A549 treated with CORT108297 at 1 μM for 4 hours (cell line): ENCODE measurements at places on chromosomes 6 and 20. TPM values are rescaled to one million over a fixed set of nuclear protein-coding genes. Genes with fewer than 3 reads are reported as not detected.

The GSTA3 gene
- not detected in 5 replicates for total RNA-seq

The NHSL1 gene
- total RNA-seq, result 2.6 to 4.3 TPM (median 3.2 TPM) in 5 replicates

The EYS gene
- 0.01 to 0.19 TPM (median 0.13 TPM) in 4 of 5 replicates, not detected in the other for total RNA-seq

The MYLK2 gene
- total RNA-seq, result 0.35 to 0.77 TPM (median 0.50 TPM) in 5 replicates

The PLA2G7 gene
- 0.06 TPM in 1 of 5 replicates, not detected in the others for total RNA-seq

The SERPINB1 gene
- 46.3 to 56.4 TPM (median 47.6 TPM) in 5 replicates for total RNA-seq

The RANBP9 gene
- total RNA-seq, result 11.2 to 16.1 TPM (median 12.9 TPM) in 5 replicates

The RSPH4A gene
- 0.16 to 0.28 TPM (median 0.22 TPM) in 5 replicates for total RNA-seq

The BIRC7 gene
- 2.0 to 4.7 TPM (median 3.2 TPM) in 5 replicates for total RNA-seq

The SLC16A10 gene
- 0.16 to 0.48 TPM (median 0.39 TPM) in 5 replicates for total RNA-seq

The BMP6 gene
- total RNA-seq, result 13.6 to 21.2 TPM (median 19.1 TPM) in 5 replicates

The SIM1 gene
- total RNA-seq, result not detected in 5 replicates

The VAPB gene
- 49.9 to 54.7 TPM (median 50.4 TPM) in 5 replicates for total RNA-seq

The RIPPLY2 gene
- total RNA-seq, result 0.17 to 0.65 TPM (median 0.50 TPM) in 5 replicates

The NOX3 gene
- not detected in 5 replicates for total RNA-seq

The ULBP3 gene
- total RNA-seq, result 3.3 to 4.3 TPM (median 3.9 TPM) in 5 replicates

The ULBP2 gene
- total RNA-seq, result 3.2 to 4.1 TPM (median 3.9 TPM) in 5 replicates

The BTN1A1 gene
- total RNA-seq, result 0.03 TPM in 1 of 5 replicates, not detected in the others

The CALHM4 gene
- 0.16 TPM in 1 of 5 replicates, not detected in the others for total RNA-seq

The THEMIS gene
- not detected in 5 replicates for total RNA-seq

The PDE7B gene
- 0.89 to 1.5 TPM (median 1.3 TPM) in 5 replicates for total RNA-seq

The SAMD10 gene
- 0.05 TPM in 1 of 5 replicates, not detected in the others for total RNA-seq

The PSORS1C1 gene
- 3.0 to 5.1 TPM (median 3.8 TPM) in 5 replicates for total RNA-seq

The LST1 gene
- total RNA-seq, result 0.46 to 0.73 TPM in 2 of 5 replicates, not detected in the others

The HDGFL1 gene
- total RNA-seq, result not detected in 5 replicates

The BTN3A1 gene
- total RNA-seq, result 2.1 to 3.8 TPM (median 3.7 TPM) in 5 replicates

The KHDC1L gene
- 0.23 to 0.40 TPM (median 0.30 TPM) in 5 replicates for total RNA-seq

The VSX1 gene
- total RNA-seq, result 1.0 to 1.2 TPM (median 1.1 TPM) in 5 replicates

The PLCB1 gene
- 0.23 to 0.85 TPM (median 0.70 TPM) in 5 replicates for total RNA-seq

The C20orf141 gene
- 0.28 to 0.44 TPM (median 0.38 TPM) in 4 of 5 replicates, not detected in the other for total RNA-seq

The R3HDML gene
- 0.20 to 0.62 TPM (median 0.25 TPM) in 4 of 5 replicates, not detected in the other for total RNA-seq

The TP53TG5 gene
- total RNA-seq, result not detected in 5 replicates

The CST1 gene
- 0.50 to 1.6 TPM (median 0.87 TPM) in 5 replicates for total RNA-seq

The APMAP gene
- total RNA-seq, result 160 to 168 TPM (median 163 TPM) in 5 replicates

The CCND3 gene
- total RNA-seq, result 122 to 200 TPM (median 189 TPM) in 5 replicates

The ACTL10 gene
- 0.05 TPM in 1 of 5 replicates, not detected in the others for total RNA-seq

The RNF8 gene
- total RNA-seq, result 20.1 to 24.7 TPM (median 22.3 TPM) in 5 replicates

The FHL5 gene
- total RNA-seq, result not detected in 5 replicates

The LTB gene
- 0.22 to 0.38 TPM (median 0.33 TPM) in 5 replicates for total RNA-seq

The CST5 gene
- total RNA-seq, result not detected in 5 replicates

The SNX9 gene
- 24.9 to 30.2 TPM (median 29.0 TPM) in 5 replicates for total RNA-seq

The SEMG1 gene
- not detected in 5 replicates for total RNA-seq

The HSPA12B gene
- total RNA-seq, result 0.35 to 0.62 TPM (median 0.50 TPM) in 5 replicates
